Fibroblast of skin of scalp (primary cell): ENCODE measurements at places on chromosomes 3 and 15.

DNA sequence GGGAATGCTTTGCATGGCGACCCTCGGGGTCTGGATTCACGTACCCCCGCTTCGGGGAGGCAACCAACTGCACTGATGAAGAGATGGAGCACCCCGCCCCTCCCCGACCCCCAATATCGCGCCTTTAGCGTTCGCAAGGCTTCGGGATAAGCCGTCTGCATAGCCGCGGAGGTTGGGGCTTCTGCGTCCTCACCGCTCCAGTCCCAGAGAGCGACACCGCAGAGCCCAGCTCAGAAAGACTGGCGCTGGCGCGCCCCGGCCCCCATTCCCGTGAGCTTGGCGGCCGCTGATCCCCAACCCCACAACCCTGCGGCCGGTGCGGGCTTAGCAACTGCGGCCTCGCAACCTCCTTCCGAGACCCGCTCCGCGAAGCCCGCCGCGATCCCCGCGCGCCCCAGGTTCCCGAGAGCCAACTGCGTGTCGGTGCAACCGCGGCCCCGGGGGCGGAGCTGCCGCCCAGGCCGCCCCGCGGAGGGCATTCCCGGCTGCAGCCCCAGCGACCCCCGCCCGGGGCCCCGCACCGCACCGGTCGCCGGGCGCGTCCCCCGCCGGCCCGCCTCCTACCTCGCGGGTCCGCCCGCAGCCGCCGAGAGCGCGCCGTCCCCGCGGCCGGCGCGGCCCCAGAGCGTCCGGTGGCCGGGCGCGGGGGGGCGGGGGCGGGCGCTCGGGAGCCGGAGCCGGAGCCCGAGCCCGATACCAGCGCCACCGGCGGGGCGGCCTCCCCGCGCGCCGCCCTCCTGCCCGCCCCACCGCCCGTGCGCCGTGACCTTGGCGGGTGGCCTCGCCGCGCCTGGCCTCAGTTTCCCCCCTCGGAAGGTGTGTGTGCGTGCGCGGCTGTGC, 79.5 kb downstream of the IQSEC1 start:
- DNase-seq: no peak

- DNase-seq: no peak
Observed at GRCh38 chr3:59335338-59335737, 285.5 kb upstream of the CFAP20DC start.

DNA sequence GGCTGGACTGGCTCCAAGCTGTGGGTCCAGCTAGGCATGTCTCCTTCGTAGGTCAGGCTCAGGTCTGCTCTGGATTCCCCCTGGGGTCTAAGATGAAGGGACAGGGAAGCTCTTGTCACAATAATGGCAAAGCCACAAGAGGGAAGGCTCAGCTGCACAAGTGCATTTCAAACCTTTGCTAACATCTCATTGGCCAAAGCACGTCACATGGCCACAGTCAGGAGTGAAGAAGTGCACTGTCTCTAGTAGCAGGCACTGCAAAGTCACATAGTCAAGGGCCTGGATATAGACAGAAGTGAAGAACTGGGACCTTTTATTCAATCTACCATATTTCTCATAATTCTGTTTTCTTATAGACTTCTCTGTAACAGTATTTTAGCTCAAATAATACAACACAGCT, 20.1 kb downstream of the DLEC1 start:
- no peak for DNase-seq

GRCh38 chr3:171566803-171567422, 106.7 kb upstream of the TNIK start:
- peak; percentile 33 for DNase-seq

- DNase-seq: no peak
Observed at GRCh38 chr15:59111251-59111650, 6.3 kb downstream of the CCNB2 start.

GRCh38 chr3:365268-365667, 168.7 kb downstream of the CHL1 start:
- DNase-seq: no peak

DNA sequence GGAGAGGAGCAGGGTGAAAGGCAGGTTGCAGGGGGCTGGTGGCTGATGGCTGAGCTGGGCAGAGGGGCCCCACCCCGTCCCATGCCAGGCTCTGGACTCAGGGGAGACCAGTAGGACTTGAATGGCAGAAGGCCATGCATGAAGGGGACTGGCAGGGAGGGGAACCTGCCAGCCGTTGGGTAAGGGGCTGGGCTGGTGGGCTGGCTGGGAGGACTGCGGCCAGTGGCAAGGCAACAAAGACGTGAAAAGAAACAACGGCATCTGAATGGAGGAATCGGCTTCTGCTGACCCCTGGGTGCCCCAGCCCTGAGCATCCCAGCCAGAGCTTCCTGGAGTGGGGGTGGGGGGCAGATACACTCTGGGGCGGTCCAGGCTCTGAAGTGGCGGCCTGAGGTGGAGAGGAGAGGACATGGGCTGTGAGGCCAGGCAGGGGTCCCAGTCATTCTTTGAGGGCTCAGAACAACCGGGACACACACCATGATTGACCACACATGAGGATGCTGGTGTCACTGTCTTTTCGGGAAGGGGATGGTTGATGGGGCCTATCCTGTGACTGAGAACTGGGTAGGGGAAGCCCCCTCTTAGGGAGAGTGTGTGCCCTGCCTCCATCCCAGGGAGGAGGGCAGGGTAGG, 11.7 kb downstream of the GLYCTK start:
- DNase-seq: no peak

GRCh38 chr15:81813215-81813614, 232.6 kb downstream of the MEX3B start:
- DNase-seq: peak; percentile 7

DNA sequence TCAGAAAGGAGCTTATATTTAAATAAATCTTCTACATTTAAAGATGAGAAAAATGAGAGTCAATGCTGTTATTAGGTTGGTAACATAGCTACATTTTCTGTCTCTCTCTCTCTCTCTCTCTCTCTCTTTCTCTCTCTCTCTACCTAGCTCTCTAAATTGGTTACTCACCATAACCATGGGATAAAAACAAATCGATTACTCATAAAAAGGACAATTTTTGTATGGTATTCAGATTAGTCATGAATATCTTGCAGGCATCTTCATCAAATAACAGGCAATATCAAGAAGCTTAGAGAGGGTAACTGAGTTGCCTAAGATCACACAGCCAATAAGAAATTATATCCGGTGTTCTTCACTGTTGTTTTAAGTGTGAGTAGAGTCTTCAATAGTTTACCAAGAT, 81.8 kb upstream of the ALCAM start:
- DNase-seq: no peak

- DNase-seq: no peak
Observed at GRCh38 chr3:127585163-127585812, 5.2 kb downstream of the TPRA1 start.

GRCh38 chr3:53483821-53484220, 10.6 kb upstream of the CACNA1D start:
- DNase-seq: no peak

DNA sequence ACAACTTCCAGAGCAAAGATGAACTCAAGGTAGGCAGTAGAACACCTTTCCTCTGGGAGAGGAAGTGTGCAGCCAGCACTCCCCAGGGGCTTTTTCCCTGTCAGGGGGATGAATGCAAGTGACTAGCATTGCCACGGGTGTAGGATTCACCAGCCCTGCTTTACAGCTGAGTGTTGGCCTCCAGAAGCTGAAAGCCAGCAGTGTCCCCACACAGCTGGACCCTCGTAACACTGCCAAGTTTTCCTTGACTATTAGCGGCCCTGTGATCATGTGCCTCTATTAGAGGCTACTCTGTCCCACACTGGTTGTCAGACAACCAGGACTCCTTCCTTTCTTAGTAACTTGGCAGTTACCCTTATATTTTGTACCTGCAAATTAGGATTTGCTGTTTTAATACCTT, 104.9 kb upstream of the MANF start:
- no peak for DNase-seq

- DNase-seq: no peak
Observed at GRCh38 chr15:77012868-77013267, 17.9 kb downstream of the PSTPIP1 start.

DNA sequence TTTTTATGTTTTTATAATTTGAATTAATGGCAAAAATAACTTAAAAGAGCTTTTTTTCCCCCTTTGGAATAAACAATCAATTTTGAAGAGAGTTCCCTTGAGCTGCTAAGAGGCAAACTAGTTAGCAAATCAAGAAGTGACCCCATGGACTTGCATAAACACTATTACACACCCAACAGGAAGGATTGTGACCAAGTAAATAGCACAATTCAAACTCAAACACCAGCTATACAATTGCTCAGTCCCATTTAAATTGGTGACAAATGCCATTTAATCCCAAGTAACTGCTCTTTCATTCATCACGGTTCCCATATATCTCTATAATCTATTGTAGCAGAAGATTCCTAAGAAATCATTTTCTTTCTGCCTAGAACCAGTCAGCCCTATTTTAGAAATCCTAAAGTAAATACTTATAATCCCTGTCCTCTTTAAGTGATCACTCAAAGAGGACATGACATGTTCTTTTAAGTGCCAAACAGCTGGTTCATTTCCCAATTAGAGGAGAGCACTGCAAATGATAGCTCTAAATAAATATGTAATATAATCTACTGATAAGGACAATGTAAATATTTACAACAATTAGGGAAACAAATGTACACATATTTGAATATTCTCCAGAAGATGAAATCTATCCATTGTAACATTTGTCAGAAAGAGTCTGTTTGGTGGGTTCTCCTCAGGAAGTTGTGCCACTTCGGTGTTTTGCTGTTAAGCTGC, 137.8 kb upstream of the ADAMTS9 start:
- no peak for DNase-seq

DNA sequence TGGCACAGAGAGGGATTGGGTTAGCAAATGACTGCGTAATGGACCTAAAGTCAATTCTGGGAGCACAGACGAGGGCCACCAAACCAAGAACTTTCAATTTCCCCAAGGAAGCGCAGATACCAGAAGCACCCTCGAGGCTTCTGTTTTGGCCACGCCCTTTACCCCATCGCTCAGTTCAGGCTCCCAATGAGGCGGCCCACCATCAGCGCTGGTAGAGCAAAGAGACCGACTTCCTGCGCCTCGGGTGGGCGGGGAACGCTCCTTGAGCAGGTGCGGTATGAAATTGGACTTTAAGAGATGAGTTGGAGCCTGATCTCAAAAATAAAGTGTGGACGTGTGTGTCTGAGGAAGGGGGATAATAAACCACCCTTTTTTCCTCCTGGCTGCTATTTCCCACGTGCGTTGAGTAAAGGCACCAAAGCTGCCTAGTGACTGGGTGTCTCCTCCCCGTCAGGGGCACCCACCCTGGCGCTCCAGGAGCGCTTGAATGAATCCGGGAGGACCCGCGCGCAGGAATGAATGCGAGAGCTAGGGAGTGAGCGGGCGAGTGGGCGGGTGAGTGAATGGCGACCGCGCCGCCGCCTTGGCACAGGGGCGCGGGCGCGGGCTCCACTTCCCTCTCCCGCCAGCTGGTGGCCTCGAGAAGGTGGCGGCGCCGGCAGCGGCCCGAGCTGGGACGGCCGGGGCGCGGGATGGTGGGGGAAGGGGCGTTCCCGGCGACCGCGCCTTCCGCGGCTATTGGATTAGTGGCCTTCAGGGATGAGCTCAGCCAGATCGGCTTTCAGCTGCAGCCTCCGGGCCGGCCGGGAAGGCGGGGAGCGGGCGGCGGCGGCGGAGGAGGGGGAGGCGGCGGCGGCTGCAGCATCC, at the start of gene SPSB4:
SPSB4 (plus strand) TSS at position 772 of the 867 bp plus-strand sequence. CDS start 14,758 bp downstream, outside the sequence.
- DNase-seq: peak; percentile 75

- DNase-seq: no peak
Observed at GRCh38 chr3:158631981-158632380, 12.3 kb upstream of the GFM1 start.

DNA sequence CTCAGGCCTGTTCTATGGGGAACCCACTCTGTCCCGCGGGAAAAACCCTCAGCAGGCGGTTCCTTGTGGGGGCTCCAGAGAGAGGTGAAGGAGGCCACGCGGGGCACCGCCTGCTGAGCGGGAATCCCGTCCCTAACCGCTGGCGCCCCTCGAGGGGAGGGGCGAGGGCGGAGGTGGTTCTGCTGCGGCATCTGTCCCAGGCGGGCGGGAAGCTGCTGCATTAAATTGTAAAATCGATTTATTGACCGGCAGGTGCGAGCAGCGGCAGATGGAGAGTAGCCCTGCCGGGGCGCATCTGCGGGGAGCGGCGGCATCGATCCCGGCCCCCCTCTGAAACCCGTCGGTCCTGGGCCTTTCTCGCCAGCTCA, 3.7 kb upstream of the DLL4 start:
- no peak for DNase-seq

DNA sequence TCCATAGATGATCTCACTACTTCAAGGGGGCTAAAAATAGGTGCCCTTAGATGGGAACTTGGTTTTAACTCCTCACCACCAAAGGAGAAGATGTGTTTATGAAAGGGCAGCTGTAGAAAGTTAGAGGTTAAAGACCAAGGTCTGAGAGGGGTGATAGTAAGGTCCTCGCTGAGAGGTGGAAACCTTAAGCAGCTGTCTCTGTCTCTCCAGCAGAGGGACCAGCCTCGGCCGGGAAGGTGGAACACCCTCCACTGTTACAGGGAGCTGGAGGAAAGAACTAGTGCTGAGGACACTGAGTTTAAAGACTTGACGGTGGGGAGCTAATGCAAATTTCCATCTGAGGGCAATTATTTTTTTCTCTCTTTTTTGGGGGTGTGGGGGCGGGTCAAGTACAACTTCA, 8.9 kb upstream of the RLBP1 start:
- DNase-seq: no peak

DNA sequence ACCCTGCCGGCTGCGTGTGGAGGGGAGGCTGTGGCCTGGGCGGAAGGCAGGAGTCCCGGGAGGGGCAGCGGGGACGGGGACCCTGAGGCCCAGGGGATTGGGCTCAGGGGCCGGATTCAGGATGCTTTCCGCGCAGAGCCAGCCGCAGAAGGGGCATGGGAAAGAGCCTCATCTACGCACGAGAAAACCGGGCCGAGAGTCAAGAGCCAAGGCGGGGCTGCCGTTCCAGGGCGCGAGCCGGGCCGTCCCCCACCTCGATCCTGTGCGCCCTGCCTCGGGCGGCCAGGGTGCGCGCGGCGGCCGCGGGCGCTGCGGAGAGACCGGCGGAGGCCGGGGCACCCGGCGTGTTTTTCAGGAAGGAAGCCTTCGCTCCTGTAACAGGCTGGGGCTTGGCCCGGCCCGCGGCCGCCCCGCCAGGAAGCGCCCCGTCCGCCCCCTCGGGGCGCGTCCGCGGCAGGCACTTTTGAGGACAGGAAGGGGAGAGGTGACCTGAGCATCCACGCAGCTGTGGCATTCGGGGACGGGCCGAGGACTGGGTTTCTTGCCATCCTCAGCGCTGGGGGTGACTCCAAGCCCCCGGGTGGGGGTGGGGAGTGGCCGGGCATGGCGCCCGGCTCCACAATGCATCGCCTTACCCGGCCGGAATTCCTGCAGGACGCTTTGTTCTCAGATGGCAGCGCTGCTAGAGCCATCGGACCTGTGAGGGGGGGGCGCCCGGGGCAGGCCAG, 62.3 kb upstream of the GATA2 start:
- DNase-seq: no peak

DNA sequence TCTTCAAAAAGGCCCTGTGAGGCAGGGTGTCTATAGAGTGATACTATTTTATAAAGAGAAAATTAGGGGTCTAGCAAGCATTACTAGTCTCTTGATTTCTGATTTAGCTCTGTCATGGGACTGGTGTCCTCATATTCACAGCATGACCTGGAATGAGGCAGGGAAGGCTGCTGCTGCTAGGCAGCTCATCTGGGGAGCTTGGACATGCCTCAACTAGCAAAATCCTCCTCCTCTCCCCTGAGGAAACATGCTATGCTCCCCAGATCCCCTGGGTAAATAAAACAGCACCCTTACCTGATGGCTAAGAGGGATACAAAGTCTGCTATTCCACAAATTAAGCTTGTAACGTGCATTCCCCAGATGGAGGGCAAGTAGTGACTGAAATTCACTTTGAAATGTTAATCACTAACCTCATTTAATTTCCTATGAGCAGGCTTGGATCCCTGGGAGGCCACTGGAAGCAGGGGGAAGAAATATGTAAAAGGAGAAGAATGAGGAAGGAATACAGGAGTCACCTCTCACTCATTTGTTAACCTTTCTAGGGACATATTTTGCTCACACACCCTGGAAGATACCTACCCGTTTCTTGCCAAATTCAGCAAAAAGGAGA, 709.4 kb downstream of the SQOR start:
- no peak for DNase-seq
